ENCODE measurements at places on chromosomes 13 and 19. TPM values are rescaled to one million over a fixed set of nuclear protein-coding genes. Genes with fewer than 3 reads are reported as not detected.
A peak's percentile ranks its signal among the peaks of the same experiment; 100 is the strongest.

Gene ZSCAN5C
- not detected for polyA plus RNA-seq

Gene CGB1
- polyA plus RNA-seq, result not detected

Gene LCP1
- 5.4 TPM for polyA plus RNA-seq

GRCh38 chr19:23393121-23393520 is 2.1 kb downstream of the ZNF91 start:
- DNase-seq, result no peak

DNA sequence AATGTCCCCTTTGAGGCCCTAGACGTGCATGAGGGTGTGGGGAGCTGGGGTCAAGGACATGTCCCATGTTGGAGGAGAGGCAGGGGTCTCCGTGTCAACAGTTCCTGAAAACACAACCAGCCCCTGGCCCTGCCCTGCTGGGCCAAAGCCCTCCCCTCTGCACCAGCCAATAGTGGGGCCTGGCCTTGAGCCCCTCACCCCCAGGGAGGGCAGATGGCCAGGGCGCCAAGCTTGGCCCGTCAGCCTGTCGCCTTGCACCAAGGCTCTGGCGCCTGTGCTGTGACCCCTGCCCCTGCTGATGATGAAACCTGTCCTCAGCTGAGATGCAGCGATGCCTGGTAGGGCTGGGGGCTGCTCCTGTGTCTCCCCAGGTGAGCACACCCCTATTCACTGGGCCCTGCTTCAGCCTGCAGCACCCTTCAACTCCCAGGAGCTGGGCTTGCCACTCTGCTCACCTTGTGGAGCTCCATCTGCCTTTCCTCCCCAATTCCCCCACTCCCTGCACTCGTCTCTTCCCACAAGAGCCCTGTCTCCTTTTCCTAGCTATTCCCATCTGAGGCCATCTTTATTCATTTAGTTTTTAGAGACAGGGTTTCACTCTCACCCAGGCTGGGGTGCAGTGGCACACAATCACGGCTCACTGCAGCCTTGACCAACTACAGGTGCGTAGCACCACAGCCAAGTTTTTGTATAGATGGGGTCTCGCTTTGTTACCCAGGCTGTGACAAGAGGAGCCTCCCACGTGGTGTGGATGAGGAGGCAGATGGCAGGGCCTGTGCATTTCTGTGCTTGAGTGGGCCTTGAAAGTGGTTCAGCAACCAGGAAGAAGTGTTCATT is 2.1 kb upstream of the HAMP start:
- peak; percentile 28 for DNase-seq
